ENCODE measurements at places on chromosomes 3 and 15.

DNA sequence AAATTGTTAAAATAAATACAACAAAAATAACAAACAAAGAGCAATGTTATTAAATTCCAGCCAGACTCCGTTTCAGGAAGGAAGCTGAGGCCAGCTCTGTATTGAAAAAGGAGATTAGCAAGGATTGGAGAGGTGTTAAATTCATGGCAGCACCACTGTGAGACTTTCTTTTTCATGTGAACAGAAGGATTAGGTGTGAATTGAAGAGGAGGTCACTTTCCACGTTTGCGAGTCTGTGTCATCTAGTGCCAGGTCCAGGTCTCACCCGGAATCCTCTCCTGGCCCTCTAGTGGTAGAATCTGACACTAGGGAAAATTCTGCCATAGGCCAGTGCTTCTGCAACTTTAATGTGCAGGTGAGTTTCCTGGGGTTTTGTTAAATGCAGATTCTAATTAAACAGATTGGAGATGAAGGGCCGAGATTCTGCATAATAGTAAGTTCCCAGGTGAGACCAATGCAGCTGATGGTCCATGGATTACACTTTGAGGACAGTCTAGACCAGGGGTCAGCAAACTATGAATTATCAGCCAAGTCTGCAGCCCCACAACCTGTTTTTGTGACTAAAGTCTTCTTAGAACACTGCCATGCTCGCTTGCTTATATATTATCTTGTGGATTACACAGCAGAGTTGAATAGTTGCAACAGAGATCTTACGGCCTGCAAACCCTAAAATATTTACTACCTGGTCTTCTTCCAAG lies 9.2 kb upstream of the SLC6A1 start:
- DNase-seq: peak; percentile 96

DNA sequence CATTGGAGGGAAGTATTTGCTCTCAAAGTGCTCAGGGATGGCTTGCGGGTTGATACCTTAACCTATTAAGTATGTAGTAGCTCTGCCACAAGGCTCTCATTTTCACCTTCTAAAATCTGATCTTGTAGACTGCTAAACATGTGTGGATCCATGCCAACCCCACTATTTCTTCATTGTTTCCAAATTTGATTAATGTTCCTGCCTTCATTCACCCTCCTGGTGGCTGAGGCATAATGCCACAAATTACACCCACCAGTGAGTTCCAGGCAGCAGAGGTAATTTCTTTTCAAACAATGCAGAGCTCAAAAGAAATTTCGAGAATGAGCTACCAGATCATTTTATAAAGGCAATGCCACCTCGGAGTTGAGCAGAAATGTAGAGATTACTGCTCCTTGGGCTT lies 71.0 kb downstream of the EDEM1 start:
- DNase-seq: no peak

DNA sequence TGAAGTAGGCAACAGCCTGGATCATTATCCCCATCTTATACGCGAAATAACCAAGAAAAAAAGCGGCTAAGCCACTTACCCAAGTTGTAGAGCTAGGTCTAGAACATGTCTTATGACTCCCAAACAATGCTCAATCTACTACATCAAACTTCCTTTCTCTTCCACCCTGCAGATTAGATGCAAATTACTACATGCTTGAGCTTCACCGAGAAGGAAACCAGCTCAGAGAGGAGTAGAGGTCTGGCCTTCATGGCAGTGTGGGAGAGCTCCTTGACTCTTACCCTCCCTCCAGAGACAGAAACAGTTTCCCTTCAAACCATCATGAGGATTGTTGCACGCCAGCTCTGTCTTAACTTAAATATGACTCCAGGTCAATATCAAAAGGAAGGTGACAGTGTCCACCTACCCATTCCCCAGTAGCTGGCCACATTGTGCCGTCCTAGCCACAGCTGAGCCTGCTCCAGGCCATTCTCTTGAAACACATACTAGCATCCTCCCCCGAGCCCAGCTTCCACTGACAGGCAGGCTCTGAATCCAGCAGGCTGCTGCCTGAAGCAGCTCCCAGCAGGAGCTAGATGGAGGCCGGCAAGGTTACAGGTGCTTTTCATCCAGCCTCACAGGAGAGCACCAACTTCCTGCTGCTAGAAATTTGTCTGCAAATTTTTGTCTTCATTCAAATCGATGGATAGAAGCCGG lies 56.8 kb downstream of the CPN2 start:
- DNase-seq: no peak

DNA sequence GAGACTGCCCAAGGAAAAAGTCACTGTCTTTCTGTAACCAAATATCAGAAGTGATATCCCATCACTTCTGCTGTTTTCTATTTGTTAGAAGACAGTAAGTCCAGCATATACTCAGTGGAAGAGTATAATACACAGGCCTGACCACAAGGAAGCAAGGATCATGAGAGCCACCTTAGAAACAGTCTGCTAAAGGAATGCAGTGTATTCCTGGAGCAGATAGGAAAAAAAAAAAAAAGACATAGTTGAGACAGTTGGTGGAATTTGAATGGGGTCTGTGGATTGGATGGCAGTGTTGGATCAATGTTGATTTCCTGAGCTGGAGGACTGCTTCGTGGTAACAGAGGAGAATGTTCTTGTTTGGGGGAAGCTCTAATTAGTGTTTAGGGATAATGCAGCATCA lies 26.5 kb upstream of the FBXL2 start:
- no peak for DNase-seq

DNA sequence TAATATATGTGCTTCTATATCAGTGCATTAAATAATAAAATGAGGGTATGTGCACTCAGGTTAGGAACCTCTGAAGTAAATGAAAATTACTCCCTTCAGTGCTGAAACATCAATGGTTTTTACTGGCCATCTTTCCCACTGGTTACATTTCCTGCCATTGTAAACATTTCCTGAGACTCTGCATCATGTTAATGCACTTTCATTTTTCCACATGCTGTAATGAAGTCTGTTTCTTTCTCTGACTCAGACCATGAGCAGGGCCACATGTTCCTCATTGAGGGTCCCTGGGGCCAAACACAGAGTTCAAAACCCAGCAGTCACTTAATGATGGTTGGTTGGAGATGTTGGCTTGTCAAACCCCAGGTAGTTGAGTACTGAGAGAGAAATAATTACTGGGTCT lies 15.3 kb downstream of the FAM3D start:
- no peak for DNase-seq

DNA sequence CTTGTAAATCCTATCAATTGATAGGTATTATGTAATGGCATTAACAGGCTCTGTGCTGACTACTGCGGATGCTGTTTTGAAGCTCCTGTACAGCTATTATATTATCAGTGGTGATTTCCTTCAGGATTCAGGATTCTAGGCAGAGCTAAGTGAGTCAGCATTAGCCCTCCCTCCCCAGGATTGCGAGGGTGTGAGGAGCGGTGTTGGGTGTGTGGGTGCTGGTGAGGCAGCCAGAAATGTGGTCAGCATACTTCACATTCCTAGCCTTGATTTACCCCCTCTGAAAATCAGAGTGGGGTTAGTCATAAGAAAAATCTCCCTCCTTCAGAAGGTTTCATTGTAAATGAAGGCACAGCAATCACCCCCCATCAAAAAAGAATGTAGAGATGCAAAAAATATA lies 72.5 kb downstream of the SNTN start:
- no peak for DNase-seq

DNA sequence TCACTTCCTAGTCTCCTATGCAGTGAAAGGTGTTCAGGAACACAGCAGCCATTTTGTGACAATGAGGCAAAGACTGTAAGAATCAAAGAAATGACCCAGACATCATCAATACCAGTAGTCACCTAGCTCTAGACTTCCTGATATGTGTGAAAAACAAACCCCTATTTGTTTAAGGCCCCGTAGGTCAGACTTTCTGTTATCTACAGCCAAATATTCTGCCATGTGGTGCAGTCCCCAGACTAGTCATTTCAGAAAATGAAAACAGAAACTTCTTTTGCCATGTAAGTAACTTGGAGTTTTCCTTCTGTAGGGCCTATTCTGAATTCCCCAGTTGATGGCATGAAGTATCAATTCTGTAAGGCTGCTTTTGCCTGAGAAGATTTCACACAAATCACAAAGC lies 181.7 kb upstream of the SNTN start:
- DNase-seq: no peak

DNA sequence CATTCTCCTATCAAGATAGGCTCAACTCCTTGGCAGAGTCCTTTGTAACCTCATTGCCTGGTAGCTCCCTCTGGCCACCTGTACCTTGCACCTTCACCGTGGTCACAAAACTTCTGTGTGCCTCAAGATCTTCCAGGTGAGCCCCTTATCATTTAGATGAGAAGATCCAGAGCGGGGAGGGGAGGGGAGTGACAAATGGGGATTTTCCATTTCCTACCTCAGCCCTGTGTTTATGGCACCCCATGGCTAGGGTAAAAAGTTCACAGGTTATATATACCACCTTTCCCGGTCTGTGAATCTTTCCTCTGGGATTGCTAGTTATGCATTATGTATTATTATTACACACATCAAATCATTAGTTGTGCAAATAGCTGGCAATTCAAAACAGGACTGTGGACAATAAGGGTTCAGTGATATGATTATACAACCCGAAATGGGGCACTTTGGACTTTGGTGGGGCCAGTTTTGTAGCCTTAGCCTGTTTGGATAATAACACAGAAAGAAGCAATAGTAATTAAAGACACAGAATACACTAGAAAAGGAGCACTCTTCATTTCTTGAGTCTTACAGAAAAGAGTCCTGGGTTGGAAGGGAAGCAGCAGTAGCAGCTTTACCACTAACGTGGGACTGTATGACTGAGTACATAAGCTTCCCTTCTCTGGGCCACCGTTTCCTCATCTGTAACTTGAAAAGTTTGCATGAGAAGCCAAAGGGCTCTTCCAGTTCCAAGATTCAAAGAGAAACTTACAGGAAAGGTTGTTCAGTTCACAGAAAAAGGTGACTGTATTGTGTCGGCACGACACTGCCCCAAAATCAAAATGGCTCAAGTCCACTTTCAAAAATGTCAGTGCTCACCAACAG lies 7.1 kb downstream of the TLE3 start:
- peak; percentile 64 for DNase-seq

DNA sequence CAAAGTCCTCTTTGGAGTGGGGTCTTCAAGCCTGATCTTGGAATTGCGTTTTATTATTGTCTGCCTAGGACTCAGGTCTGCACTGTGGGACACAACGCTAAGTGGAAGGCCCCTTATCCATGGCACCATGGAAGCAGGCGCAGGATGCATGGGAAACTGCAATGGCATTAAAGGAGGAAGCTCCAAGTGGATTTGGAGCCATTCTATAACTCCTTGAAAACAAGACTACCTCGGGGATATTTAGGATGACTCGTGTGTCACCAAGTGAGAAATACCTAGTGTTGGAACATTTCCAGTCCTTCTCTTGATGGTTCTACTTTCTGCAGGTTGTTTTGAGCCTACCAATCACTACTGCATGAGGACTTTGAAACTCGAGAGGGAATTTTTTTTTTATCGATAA lies 126.6 kb upstream of the ZBED2 start:
- no peak for DNase-seq

- no peak for DNase-seq
Measured at GRCh38 chr3:115164374-115165221, 17.5 kb upstream of the ZBTB20 start.

- DNase-seq: no peak
Measured at GRCh38 chr3:160112996-160113395, 112.2 kb upstream of the C3orf80 start.

GRCh38 chr3:145243875-145244274 lies 917.1 kb downstream of the PLOD2 start:
- no peak for DNase-seq

- DNase-seq: no peak
Measured at GRCh38 chr3:137998121-137999042, 11.6 kb upstream of the CLDN18 start.

DNA sequence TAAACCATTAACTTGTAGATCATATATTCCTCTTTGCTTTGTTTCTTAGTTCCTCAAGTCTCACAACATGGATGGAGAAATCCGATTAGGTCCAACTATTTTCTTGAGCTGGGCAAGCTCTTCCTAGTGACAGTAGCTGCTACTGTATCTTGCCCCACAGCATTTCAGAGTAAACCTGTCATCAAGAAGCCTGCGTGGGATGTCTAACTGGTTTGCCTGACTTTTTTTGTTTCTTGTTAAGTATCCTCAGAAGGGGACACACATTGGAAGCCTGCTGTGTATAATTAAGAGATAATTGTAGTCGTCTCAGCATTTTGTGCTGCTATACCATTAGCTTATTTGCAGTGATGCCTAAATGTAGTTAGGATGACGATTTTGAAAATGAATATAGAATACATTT lies 29.3 kb upstream of the STT3B start:
- no peak for DNase-seq

- no peak for DNase-seq
Measured at GRCh38 chr15:89462198-89462912, 34.0 kb downstream of the RHCG start.

- DNase-seq: no peak
Measured at GRCh38 chr3:11244121-11244677, 28.0 kb upstream of the ATG7 start.

- no peak for DNase-seq
Measured at GRCh38 chr3:64229903-64230302, 4.6 kb upstream of the PRICKLE2 start.

- no peak for DNase-seq
Measured at GRCh38 chr3:13012221-13012691, 61.0 kb downstream of the IQSEC1 start.

- no peak for DNase-seq
Measured at GRCh38 chr3:126137490-126138130, 42.8 kb downstream of the ALDH1L1 start.

- DNase-seq: no peak
Measured at GRCh38 chr3:183265834-183266417, 12.9 kb downstream of the B3GNT5 start.

DNA sequence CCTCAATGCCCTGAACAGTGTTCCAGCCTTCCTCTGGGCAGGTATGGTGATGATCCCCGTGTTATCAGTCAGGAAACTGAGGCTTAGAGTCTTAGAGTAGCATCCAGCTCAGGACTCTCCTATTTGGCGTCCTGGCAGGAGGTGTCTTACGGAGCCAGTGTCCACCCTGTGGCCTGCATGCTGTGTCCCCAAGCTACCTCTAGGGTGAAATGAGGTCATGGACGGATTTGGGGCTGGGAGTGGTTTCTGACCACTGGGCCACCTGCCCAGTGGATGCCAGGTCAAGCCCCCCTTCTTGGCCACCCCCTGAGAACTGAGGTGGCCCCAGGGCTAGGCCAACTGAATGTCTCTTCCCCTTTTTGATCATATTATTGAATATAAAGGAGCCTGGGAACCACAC lies 27.2 kb upstream of the SLC6A6 start:
- no peak for DNase-seq

GRCh38 chr3:45749880-45750279 lies 46.5 kb downstream of the SLC6A20 start:
- DNase-seq: no peak

- DNase-seq: no peak
Measured at GRCh38 chr15:89781891-89782618, 5.9 kb downstream of the MESP2 start.

DNA sequence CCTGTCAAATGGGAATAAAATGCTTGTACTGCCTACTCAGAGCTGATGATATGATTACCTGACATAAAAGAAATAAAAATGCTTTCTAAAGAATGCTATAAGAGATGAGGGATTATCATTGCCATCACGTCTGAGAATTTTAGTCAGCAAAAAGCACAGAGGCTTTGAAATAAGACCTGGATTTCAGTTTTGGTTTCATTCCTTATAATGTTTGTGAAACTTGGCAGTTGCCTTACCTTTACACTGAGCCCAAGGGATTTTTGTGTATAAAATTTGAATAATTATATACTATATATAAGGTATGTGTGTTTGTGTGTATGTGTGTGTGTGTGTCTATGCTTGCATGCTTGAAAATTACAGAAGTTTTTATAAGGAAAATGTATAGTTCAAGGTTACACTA lies 634.8 kb upstream of the BCHE start:
- DNase-seq: no peak

- no peak for DNase-seq
Measured at GRCh38 chr15:98400120-98400519, 248.2 kb upstream of the IGF1R start.
